Caki2 (cell line): ENCODE measurements at places on chromosomes 2 and 18.

DNA sequence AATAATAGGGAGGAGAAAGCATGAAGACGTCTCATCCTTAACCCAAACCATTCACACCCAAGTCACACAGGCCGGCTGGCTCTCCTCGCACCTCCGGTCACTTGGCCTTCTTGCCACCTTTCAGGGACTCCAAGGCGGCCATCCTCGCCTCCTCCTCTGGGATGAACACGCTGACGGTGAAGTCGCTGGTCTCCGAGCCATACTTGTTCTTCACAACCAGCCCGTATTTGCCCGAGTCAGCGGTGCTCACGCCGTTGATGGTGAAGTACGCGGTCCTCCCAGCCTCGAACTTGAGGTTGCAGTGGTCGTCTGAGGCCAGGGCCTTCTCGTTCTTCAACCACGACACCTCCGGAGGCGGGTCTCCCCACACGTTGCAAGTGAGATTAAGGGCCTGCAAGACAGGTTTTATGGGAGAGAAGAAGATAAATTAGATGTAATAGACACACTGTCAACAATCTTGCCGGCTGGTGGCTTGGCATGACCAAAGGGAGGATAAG lies 54.3 kb upstream of the LPIN2 start:
- DNase-seq = no peak

GRCh38 chr2:16408331-16409005 lies 257.2 kb downstream of the CYRIA start:
- DNase-seq = no peak

- peak; percentile 63 for DNase-seq
Observed at GRCh38 chr18:2894131-2894840, 47.5 kb downstream of the EMILIN2 start.

- DNase-seq = no peak
Observed at GRCh38 chr2:27752551-27753237, 18.8 kb upstream of the MRPL33 start.

- DNase-seq = no peak
Observed at GRCh38 chr2:69847068-69847828, 17.8 kb downstream of the GMCL1 start.

GRCh38 chr2:74025971-74026612 lies 41.4 kb downstream of the TET3 start:
- DNase-seq = no peak

- no peak for DNase-seq
Observed at GRCh38 chr2:238493880-238494572, 67.3 kb downstream of the ASB1 start.

DNA sequence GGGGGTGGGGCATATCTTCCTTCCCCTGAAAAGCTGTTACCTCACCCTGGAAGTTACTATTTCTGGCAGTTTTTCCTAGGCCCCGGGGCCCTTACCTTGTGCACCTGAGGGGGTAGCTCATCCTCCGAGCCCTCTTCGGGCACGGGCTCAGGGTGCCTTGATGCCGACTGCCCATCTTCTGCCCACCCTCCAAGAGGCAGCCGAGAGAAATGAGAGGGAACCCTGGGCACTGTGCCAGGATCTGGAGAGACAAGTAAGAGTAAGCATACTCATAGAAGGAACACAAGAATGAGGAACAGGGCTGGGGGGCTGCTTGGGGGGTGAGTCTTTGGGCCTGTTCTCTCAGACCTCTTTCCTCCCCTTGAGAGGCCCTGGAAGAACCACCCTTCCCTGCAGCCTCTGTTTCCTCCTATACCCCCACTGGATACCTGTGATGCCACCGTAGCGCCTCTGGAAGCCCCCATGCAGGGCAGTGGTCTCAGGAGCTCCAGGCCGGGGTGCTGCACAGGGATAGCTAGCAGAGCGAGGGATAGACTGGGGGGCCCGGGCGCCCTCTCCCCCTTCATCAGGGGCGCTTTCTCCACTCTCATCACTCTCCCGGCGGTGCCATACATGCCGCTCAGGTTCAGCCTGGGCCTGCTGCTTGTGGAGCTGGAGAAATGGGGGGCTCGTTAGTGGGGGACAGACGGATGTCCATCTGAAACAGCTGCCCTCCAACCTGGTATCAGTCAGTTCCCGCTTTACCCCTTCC lies 2.1 kb upstream of the ABCB6 start:
- DNase-seq = no peak

DNA sequence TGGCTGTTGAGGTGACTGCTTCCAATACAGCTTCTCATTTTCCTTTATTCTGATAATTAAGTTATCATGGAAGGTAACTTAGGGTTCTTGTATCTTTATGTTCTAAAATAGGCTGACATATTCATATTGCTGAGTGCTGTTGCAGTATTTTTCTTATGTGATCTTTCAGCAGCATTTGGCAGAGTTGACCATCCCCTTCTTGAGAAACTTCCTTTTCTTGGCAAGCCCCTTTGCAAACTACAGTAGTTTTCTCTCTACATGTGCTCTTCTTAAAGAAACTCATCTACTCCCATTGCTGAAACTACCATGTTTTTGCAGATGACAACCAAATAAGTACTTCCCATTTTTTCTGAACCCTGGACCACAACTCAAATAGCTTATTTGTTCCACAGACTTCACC lies 476.5 kb upstream of the TRIB2 start:
- DNase-seq = no peak

GRCh38 chr18:55513161-55513560 lies 74.8 kb downstream of the TCF4 start:
- no peak for DNase-seq

- DNase-seq = no peak
Observed at GRCh38 chr2:167487728-167488127, 599.4 kb downstream of the XIRP2 start.

DNA sequence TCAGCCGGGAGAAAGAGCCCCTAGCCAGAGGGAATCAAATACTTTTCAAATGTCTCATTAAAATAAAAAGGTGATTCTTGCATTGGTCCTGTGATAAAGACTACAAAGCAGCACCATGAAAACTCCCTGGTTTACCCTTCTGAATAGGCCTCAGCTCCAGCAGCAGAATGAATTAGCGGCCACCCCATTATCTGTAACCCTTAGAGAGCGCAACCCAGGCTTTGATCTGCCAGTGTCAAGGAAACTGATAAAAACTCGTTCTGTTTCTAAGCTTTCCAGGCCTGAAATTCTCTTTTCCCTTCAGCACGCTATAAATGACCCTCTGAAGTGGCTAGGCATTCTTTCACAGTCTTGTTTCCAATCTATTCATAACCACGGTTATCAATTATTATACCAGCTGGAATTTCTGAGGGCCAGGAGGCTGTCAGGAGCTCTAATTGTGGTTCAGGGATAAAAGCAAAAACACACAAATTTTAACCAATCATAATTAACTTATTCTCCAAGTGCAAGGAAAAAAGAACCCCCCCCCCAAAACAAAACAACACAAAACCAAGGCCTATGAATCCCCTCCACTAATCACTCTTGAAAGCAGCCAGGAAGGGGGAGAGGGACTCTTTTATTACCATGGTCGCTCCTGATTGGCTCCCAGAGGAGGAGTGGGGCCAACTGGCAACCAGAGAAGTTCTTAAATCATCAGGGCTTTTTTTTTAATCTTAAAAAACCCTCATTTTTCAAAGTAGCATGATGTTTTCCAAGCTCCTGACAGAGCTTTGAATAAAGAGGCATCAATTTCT lies 258.9 kb downstream of the CYRIA start:
- no peak for DNase-seq

DNA sequence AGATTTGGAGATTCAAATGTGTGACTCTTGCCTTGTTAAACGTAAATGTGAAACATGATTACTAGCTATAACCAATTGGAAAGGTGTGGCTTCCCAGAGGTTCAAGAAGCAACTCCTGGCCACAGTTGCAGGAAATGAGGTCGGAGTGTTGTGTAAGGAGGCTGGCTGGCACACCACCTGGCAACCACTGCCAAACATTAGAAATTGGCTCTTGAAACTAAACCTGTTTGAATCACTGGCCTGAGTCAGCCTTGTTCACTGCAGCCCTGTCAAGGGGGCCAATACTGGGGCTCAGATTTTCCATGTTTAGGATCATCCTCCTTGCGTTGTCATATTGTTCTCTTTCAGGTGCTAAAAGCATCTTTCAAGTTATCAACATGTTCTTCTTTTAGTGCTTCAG lies 206.3 kb downstream of the ARL6IP6 start:
- DNase-seq = no peak

DNA sequence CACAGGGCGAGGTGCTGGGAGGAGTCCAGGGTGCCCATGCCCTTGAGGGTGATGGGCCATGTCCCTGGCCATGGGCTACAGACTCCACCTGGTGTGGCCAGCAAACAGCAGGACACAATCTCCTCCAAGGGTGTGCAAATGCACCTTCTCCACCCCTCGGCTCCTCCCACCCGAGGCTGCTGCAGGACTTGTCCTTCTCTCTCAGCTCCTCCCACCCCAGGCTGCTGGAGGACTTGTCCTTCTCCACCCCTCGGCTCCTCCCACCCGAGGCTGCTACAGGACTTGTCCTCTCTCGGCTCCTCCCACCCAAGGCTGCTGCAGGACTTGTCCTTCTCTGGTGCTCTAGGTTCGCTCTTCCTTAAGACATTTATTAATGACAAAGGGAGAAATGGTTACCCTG lies 57.3 kb upstream of the SNTG2 start:
- DNase-seq = peak; percentile 86

DNA sequence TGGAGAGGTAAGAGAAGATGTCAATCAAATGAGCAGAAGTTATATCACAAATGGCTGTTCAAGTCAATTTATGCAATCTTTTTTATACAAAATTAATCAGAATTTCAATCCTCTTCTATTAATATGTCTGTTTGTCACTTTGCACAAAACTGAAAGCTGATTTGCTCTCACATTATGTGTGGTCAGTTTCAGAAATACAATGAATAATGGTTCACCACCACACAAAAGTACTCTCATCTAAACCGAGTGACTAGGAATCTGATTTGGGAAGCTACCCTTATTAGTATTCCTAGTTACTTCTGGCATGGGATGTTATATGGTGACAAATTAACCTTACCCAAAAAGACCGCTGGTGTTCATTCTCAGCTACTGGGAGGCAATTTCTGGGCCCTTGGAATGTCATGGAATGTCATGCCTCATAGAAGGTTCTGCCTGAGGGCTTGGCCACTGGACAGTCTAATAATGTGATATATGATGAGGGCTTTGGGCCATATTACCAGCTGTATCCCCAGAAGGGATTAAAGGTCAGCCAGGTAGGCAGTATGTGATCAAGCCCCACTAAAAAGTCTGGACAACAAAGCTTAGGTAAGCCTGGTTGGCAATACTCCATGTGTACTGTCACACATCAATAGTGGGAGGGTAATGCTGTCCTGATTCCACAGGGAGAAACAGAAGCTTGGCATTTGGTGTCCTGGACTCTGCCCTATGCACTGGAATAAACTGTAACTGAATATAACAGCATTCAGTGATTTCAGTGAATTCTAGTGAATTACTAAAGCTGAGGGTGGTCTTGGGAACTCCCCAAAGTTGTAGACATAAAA lies 113.2 kb downstream of the PIGN start:
- DNase-seq = no peak

- peak; percentile 42 for DNase-seq
Observed at GRCh38 chr2:101630224-101630949, 67.1 kb upstream of the MAP4K4 start.

DNA sequence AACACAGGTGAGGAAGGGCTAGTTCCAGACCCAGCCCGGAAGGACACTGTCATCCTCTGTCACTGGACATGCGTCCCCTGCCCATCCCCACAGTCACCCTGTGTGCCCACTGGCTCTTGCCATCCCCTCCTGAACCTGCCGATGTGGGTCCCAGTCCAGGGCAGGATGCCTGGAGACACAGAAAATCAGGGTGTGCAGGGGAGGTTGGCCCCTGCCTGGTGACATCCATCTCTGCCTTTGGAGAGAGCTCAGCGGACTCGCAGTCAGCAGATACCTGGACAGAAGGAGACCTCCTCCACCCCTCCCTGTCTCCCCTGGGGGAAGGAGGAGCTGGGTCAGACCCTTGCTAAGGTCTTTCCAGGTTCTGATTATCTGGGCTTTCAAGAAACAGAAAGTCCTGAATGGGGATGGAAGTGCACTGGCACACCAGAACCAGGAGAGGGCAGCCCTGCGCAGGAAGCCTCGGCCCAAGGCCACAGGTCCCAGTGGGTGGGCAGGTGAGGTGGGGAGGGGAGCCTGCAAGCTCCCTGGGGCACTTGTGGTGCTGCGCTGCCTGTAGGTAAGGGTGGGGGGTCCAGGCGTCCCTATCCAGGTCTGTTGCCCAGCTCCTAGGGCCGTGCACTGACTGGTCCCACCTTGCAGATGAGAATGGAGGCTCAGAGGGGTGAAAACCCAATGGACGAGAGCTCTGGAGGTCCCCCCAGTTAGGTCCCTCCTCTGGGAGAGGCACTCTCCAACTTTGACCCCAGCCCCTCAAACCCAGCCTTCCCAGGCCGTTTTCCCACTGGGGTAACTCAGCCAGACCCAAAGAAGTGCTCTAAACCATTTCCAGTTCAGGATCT lies 9.7 kb upstream of the OTOS start:
- DNase-seq = no peak

GRCh38 chr2:165877565-165878550 lies 75.7 kb downstream of the TTC21B start:
- no peak for DNase-seq

GRCh38 chr2:132568656-132569055 lies 101.3 kb downstream of the LYPD1 start:
- no peak for DNase-seq

DNA sequence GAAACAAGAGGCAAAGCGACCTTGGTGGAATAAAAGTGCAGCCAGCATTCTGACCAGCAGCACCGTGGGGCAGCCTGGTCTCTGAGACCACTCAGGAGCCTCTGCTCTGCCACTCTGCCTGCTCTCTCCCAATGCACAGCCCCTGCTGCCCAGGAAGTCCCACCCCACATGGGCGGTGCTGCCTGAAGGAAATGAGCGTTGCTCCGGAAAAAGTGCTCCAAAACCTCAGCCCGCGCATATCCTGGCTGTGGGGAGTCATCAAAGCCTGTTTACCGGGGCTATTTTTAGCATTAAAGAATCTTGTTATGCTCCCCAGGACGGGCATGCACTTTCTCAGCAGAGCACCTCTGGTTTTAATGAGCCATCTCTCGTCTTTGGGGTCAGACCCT lies 54.5 kb downstream of the EPAS1 start:
- no peak for DNase-seq

DNA sequence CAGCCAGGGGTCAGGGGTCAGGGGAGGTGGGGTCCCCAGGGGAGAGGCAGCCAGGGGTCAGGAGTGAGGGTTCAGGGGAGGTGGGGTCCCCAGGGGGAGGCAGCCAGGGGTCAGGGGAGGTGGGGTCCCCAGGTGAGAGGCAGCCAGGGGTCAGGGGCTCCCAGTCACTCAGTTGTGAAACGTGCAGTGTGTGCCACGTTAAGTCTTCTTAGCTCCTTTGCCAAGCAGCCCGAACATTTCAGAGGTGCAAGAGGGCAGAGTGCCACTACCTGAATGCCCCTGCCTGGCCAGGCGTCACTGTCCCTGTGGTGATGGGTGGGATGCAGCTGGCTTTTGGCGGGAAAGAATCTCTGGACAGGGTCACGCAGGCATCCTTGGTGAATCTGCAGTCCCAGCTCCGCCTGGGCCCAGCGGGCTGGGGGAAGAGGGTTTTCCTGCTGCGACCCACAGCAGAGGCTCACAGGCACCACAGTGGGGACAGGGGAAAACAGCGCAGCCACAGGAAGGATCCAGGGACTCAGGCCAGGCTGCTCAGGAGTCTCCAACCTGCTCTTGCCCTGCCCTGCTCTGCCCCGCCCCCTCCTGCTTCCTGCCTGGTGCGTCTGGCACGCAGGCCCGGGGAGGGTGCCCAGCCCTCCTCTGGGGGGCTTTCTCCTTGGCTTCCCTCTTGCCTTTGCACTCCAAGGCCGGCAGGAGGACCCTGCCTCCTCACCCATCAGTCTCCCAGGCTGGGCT lies 188.3 kb downstream of the TWIST2 start:
- no peak for DNase-seq
